ENCODE measurements at places on chromosomes 13 and 19.

DNA sequence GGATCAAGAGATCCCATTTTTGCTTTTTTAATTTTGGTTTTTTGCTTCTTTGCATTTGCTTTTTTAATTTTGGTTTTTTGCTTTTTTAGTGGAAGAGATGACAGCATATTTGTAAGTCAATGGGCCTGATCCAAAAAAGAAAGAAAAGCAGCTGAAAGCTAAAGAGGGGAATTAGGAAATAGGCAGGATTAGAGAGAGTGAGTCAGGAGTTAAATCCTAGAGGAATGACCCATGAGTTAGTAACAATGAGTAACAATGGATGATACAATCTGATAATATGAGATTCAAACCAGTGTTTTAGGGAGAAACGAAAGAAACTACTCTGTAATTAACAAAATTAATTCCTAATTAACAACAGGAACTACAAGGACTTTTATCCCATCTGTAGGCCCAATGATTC, 111.2 kb upstream of the SGCG start:
- no peak for DNase-seq

DNA sequence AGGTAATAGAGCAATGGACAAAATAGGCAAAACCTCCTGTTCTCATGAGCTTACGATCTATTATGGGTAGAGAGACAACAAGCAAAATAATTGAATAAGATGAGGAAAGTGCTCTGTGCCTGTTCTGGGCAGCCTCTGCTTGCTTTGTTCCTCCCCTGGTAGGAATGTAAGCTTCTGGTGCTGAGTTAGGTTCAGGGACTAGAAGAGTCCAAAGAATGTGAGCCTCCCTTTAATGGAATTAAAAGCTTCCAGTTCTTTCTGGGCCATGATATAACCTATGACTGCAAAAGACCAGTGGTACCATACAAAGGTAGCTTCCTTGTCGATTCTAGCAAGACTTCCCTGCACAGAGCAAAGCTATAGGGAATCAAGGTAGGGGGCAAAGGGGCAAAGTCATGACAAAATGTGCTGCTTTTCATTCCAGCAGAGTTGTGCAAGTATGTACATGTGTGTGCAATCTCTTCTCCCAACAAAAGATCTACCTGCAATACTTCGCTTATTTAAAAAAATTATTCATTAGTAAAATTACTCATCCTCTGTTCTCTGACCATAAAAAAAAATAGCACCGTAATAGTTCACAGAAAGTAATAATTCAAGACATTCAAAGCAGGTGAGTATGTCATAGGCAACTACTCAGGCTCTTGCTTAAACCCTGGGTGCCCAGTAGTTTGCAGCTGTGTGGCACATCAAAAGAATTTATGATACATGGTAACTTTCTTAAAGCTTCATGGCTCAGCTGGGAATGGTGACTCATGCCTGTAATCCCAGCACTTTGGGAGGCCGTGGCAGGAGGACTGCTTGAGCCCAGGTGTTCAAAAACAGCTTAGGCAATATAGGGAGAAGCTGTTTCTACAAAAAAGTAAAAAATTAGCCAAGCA, 21.4 kb downstream of the ACOD1 start:
- DNase-seq: no peak

DNA sequence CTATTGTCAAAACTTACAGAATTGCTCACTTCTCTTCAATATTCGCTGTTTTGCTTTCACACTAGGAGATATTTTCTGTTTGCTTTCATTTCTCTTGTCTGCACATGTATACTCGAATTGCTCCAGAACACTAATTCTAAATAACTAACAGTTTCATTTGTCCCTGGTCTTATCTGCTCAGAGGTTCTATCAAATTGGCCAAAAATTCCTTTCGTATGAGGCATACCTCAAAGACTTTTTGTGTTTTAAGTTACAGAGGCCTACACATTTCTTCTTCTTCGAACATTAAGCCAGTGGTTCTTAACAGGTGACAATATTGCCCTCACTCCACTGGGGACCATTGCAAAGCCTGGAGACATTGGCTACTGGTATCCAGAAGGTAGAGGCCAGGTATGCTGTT, 1314.6 kb downstream of the EFNB2 start:
- no peak for DNase-seq

GRCh38 chr13:20528452-20528851, 2.8 kb upstream of the CRYL1 start:
- DNase-seq: no peak

- peak; percentile 78 for DNase-seq
These were observed 564 bp downstream of the HS6ST3 start for GRCh38 chr13:96090240-96091101.

DNA sequence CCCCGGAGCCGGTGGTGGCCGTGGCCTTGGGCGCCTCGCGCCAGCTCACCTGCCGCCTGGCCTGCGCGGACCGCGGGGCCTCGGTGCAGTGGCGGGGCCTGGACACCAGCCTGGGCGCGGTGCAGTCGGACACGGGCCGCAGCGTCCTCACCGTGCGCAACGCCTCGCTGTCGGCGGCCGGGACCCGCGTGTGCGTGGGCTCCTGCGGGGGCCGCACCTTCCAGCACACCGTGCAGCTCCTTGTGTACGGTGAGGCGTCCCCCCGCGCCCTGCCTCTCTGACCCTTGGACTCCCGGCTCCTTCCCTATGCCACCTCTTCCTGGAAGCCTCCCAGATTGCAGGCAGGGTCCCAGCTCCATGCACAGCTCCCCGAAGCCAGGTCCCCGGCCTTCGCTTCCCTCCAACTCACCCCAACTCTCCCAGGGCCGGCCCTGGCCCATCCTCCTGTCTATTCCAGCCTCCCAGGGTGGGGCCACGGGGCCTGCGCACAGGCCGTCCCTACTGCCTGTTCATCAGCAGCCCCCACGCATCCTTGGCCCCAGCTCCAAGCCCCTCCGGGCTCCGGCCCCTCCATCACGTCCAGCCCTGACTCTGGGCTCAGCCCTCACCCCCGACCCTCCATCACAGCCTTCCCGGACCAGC, 1.7 kb downstream of the MADCAM1 start:
- peak; percentile 74 for DNase-seq

- DNase-seq: no peak
These were observed at the start of gene C19orf38 for GRCh38 chr19:10848230-10848856. Gene C19orf38 (plus strand): TSS chr19:10848415. CDS start chr19:10848509, 94 bp downstream.

DNA sequence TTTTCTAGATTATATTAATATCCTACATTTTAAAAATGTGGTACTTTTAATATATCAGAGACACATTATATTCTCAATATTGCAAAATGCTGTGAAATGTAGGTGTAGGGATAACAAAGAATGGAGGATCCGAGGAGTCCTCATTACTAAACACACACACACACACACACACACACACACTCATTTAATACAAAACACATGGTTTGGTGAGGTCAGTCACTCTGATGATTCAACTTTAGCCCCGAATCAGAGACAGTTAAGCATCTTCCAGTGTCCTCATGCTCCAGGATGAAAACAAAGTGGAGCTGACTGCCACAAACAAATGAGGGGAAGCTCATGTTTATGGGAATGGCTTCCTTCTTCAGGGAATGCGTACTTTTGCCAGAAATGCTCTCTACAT, 147.5 kb downstream of the CYSLTR2 start:
- no peak for DNase-seq

- no peak for DNase-seq
These were observed 112.3 kb downstream of the MIPEP start for GRCh38 chr13:23776698-23777574.

- no peak for DNase-seq
These were observed 6.6 kb upstream of the OR10H5 start for GRCh38 chr19:15780610-15781418.

DNA sequence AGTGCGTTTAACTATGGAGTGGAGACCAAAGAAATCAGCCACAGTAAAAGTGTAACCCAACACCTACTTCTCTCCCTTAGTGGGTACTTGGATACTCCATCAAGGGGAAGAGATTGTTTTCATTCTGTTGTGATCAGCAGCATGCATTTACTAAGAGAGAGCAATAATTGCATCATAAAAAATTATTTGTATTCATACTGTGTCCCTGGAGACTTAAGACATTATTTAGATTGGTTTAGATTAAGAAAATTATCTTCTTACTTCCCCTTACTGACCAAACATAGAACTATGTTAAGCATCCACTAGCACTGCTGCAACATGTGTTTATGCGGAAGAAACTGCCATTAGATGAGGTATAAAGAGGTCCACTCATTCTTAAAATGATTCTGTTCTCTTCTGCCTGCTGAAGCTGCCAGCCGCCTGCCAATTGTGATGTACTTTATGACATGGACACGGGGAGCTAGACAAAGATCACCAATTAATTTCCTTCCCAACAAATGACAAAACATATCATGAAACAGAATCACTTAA, 738.5 kb downstream of the DIAPH3 start:
- no peak for DNase-seq

DNA sequence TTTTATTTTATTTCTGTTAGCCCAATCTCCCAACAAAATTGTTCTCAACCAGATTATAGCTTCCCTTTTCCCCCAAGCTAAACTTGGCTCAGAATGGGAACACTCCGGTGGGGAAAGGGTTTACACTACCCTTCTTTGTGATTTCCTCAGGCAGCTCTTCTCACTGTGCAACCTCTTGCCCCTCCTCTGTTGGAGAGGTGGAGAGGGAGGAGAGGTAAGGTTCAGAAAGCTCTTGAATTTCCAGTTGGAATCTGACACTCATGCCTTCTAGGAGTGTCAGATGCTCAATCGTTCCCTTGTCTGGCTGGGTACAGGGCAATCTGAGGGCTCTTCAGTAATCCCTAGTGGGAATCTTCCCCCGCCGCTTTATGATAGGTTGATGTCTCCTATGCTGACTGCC, 486.1 kb upstream of the KLF12 start:
- DNase-seq: no peak

DNA sequence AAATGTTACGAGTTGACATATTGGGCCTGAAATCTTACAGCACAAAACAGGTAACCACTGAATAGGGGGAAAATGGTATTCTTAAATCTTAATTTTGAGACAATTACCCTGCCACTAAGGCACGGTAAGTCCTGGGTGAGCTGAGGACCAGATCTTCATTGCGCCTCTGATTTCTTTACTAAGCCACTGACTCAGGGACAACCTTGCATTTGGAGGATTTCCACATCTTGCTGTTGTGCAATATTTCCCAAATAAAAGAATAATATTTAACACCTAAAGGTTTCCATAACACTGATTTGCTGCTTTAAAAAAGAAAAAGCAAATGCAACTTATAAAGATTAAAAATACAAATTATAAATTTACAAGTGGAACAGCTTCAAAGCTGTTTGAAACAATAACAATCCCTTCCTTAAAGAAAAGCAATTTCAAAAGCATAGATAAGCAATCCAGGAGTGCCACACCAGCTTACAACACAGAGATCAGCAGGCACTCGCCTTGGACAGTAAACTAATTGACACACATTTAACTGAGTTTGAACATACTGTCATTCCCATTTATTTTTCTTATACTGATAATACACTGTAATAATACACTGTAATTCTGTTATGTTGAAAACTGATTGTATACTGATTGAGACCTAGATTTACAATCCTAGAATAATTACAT, 79.6 kb upstream of the DOCK9 start:
- no peak for DNase-seq

GRCh38 chr19:40457048-40457447, 8.5 kb downstream of the BLVRB start:
- DNase-seq: no peak

DNA sequence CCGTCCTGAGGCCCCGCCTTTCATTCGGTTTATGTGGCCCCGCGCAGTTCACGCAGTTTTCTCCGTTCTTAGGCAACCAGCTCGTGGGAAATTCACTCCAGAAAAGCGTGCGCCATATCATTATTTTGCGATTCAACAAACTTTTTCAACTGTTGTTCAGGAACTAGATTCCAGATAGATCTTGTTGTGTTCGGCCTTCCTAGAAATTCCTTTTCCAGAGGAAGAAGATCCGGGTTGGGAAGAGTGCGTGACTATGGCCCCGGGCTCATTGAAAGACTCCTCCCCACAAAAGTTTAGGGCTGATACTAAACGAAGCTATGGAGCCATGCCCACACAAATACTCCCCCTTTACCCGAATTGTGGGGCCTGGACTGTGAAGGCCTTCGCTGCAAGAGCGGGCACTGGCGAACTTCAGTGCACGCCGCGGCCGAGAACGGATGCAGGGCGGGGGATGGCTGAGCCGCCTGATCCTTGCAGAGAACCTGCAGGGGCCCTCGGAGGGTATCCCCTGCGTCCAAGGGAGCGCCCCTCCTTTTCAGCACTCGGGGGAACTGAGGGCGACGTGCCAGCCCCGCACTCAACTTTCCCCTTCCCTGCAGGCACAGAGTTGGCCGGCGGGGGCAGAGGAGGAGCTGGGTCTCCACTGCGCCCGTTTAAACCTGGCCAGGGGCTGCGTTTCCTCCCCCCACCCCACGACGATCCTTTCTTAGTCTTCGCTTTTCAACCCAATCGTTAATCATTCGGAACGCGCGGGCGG, 904 bp upstream of the SOX1 start:
- peak; percentile 81 for DNase-seq

DNA sequence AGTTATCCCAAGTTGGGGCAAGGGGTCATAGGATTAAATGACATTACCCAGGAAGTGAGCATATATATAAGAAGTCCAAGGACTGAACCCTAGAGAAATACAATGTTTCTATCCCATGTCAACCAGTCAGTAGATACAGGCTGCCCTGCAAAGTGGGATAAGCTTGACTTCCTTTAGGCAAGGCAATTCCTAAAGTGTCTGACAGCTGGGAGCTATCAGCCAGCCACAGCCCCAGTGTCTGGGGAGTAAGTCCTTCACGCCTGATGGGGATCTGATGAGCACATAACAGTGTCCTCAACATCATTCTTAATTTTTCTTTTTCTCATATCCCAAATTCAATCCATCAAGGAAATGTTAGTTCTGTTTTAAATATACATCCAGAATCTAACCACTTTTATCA, 54.1 kb downstream of the DNAJC15 start:
- peak; percentile 55 for DNase-seq

GRCh38 chr13:73981595-73981994, 152.6 kb downstream of the KLF12 start:
- no peak for DNase-seq

- no peak for DNase-seq
These were observed 2.3 kb upstream of the KDM4B start for GRCh38 chr19:4966591-4966990.

DNA sequence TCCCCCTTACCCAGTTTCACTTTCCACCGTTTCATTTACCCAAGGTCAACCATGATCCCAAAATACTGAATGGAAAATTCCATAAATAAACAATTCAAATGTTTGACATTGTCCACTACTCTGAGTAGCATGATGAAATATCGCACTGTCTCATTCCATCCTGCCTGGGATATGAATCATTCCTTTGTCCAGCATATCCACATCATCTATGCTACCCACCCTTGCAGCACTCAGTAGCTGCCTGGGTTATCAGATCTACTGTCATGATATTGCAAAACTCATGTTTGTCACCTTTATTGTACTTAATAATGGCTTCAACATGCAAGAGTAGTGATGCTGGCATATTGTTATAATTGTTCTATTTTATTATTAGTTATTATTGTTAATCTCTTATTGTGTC, 263.9 kb upstream of the NBEA start:
- DNase-seq: no peak
